ENCODE measurements at places on chromosomes 3 and 15.

- no peak for DNase-seq
Observed at GRCh38 chr3:43035801-43036365, 56.8 kb downstream of the GASK1A start.

DNA sequence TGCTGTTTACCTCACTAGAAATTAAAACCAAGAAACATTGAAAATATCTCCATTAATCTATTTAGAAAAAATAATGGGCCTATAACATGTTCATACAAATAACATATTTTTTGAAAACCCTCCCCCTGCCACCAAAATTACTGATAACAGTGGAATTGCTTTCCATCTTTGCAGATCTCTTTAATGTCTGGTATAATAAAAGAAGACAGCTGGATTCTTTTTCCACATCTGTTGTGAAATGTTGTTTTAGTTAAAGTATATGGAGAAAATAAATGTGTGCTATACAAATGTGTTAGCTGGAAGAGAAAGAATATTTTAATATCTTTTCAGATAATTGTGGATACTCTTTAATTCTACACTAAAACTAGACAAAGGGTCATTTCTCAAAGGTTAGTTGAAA lies 251.0 kb upstream of the GOLGA6L4 start:
- DNase-seq = no peak

DNA sequence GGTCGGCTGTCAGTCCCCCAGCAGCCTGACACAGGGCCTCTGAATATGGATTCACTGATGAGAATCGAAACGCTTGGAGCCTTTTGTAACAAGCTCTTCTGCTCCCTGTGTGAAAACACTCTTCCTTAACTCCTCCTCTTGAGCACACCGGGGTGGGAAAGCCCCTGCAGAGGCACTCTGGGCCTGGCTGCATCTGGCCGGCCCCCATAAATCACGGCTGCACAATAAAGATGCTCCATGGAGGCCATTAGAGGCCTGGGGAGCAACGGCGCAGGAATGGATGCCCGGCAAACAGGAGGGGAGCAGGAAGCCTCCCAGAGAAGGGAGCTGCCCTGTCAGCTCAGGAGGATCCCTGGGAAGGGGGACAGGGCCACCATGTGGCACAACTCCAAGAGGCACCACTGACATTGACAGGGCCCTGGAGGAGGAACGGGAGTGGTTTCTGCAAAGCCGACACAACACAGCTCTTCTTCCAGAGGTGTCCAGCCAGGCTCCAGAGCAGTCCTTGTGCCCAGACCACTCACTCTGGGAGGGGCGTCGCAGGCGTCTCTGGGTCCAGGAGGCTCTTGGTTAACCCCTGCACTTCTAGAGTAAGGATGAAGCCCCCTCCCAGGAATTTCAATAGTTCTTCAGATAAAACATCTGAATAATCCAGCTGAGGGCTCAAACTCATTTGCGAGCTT lies 509.3 kb upstream of the PPP2R3A start:
- no peak for DNase-seq

GRCh38 chr3:38455639-38456430 lies 2.1 kb downstream of the ACVR2B start:
- no peak for DNase-seq

DNA sequence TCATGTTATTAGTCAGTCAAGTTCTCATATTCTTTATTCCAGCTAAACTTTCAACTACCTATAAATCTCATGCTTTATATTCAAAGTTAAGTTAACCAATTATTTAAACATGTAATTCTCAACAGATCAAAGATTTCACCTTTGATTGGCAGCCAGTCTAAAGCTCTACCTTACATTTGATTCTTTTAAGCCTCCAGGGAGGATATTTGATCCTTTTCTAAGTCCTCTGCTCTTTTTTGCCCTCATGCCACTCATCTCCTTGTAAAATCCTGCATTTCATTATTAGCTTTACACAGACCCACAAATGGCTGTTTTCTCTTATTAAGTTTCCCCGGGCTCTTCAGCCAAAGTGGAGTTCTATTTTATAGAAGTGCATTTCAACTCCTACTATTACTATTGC lies 134.1 kb downstream of the NLGN1 start:
- DNase-seq = no peak

DNA sequence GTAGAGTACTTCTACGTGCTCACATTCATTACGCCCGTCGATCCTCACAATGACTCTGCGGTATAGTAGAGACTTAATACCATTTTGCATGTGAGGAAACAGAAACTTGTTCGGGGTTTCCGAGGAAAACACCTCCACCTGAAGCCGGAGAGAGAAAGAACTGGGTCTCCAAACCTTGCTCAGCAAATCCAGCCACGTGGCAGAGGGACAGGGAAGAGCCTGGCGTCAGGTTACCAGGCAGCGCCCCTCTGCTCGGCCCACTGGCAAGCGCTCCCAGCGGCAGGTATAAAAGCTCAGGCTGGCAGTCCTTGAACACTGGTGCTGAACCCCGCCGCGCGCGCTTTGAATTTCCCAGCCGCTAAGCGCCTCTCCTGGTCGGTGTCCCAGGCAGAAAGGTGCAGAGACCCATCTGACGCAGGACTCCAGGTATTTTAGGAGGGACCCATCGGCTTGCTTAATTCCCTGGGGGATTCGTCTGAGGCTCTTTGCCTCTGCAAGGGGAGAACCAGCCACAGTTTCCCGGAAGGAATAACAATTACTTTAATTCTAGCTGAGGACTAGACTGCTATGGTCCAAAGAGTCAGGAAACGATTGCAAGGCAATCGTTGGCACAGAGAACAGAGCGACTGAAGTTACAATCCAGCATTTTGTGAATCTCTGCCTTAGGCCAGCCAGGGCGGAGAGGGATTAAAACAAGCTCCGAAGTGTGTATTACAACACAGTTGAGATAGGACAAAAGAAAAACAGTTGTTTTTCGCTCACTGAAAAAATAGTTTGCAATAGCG lies at the start of gene C2CD4A:
TSS of gene C2CD4A (plus strand) at position 315 of the 785 bp plus-strand sequence. CDS start 637 bp downstream, outside the sequence.
- peak; percentile 57 for DNase-seq

GRCh38 chr3:9916734-9917680 lies at the start of gene IL17RC:
Gene IL17RC, plus strand, starts transcription at chr3:9917098. Its CDS starts 218 bp downstream, at chr3:9917316.
- peak; percentile 37 for DNase-seq

DNA sequence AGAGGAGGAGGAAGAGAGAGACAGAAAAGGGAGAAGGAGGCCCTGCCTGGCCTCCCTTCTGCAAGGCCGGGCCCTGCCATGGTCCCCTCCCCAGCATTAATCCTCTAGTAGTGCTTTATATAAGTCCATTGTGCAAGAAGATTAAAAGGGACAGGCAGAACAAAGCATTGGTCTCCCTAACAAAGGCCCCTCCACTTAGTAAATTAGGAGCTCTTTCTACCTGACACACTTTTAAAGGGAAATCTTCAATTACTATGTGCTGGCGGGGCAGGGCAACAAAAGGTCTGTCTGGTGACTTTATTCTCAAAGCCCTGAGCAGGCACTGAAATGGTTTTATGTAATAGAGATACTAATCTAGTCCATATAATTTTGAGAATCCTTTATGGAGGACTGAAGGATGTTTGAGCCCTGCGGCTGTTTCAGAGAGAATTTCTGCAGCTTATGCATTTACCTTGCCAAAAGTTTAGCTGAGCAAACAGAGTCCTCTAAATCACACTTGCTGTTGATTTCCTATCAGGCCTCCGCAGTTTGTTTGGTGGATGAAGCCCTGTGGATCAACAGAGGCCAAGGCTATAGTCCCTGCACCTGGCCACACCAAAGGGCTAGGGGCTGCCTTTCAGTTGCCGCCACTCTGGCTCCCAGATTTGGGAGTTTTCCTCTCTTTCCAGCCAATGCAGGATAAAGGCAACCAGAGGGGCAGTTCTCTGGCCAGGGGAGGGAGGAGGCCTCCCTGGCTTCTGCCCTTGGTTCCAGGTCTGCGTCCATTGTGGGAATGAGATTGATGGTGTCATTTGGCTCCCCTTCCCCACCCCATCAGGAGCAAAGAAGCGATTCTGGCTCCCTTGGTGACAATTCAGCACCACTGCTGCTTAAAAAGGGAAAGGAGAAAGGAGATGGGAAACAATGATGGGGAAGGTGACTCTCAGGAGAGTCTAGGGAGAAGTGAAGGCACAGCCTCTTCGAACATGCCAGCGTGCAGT lies 148.0 kb downstream of the MEGF11 start:
- no peak for DNase-seq

DNA sequence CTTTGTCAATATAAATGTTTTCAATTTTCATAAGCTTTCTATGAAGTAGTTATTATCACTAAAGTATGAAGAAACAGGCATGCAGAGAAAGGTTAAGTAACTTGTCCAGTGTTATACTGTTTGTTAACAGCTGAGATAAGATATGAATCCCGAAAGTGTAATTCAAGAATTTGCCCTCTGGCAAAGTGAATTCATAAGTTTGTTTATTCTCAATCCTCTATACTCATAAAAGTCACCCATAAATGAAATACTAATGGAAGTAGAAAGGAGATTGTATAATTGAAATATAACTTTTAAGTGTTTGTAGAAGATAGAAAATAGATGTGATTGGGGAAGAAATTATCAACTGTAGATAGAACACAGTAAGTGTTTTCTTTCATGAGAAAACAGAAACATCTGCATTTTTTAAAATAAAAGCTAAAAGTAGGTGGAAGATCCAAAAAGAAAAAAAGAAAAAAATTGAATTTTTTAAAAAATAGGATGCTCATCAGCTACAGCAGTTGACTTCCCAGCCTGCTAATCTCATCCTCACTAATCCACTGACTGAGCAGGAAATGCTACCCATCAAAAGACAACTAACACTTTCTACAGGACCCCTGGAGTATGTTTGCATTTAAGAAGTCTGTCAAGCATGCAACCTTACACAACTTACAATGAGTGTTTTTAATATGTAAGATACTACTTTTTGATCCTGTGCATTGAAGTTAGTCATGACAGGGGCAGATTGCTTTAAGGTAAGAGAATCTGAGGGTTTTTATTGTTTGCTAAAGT lies 878.1 kb downstream of the SI start:
- no peak for DNase-seq

- no peak for DNase-seq
Observed at GRCh38 chr15:57377478-57377847, 1.2 kb downstream of the CGNL1 start.

DNA sequence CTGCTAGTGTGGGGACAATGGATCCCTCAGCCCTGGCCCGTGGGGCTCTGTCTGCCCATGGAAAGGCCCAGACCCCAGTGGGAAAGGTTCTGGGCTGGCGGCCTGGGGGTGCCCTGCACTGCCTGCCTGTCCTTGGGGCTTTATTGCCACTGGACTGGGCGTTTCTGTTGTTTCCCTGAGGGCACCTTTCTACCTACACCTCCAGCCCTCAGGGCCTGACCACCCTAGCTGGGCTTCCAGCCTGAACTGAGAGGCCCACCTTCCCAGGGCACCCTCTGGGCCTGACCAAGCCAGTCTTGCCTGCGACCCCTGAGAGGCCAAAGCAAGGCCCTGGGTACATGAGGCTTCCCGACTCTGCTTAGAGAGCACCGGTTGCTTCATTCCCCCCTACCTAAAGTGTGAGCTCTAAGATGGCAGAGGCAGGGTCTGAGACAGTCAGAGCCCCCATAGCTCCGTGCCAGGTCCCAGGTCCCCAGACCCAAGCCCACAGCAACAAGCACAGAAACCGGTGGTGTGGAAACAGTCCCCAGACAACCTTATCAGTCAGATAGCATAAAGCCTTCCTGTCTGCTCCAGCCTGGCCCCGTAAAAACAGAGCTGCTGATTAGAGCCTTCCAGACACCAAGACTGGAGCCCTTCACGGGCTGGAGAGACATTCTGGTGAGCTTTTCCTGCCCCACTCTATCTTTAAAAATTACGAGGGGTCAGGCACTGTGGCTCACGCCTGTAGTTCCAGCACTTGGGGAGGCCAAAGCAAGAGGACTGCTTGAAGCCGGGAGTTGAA lies 102.8 kb downstream of the CHSY1 start:
- DNase-seq = no peak

DNA sequence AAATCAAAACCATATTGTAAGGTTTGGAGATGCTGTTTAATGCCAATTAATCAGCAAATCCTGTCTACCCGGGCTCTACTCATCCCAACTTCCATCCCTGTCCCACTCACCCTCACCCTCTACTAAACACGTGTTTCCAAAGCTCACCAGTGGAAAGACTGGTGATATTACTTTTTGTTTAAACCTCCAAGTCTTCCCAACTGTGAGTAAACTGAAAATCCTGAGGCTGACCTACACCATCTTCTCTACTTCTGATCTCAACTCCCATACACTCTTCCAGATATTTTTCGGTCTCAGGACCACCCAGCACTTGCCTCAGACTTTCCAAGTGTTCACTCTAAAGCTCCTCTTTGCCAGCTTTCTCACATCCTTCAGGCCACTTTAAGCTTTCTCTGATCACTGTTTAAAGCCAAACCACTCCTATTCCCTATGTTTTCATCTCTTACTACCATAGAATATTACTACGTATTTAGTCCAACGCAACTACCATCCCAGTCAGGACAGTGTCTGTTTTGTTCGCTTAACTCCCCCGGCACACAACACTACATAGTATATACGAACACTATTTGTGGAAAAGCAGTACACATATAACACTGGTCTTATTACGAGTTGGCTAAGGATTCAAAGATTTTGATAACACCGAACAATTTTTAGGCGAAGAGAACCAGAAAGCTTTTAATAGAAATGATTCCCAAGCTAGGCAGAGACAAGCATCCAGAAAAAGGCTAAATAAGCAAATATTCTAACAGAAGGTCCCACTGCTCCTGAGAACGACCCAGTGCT lies 684 bp downstream of the RPL4 start:
- no peak for DNase-seq

DNA sequence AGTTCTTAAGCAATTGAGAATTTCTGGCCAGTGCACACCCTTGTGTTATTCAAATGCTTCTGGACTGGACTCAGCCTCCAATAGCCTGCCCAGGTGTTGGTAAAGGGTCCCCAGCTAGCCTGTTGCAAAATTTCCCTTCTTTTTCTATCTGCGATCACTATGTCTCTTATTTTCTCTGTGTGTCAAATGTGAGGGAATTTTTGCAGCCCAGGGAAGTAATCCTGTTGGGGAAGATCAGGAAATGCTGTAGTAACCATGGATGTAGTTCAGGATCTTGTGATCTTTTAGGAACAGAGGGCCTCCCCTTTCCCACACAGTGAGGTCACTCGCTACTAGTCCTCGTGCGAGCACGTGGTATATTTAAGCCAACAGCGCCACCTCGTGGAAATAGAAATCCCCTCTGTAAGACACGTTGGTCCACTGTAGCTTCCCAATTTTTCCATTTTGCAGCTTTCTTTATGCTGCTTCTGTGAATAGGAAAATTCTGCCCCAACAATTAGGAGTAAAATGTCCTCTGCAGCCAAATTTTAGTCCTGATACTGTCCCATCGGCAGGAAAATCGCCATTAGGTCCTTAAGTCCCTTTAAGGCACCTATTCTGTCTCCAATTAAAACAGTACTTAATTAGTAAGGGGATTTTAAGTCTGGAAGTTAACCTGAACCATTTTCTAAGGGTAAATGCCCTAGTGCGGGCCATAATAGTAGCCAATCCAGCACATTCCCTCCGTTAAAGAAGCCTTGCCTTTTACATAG lies 4.0 kb upstream of the SMCO1 start:
- DNase-seq = peak; percentile 36

- DNase-seq = no peak
Observed at GRCh38 chr15:33083232-33084081, 111.1 kb downstream of the FMN1 start.

DNA sequence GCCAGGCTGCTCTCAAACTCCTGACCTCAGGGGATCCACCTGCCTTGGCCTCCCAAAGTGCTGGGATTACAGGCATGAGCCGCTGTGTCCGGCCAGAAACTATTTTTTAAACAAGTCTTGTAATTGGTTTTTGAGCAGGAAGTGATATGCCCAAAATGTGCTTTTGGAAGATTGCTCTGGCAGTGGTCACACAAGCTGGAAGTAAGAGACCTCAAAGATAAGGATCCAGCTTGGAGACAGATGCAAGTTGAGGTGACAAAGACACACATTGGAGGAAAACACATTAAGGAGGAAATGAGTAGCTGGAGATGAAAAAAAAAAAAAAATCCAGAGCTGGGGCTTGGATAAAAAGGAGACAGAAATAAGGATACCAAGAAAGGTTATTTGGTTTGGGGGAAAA lies 6.3 kb downstream of the TM4SF18 start:
- no peak for DNase-seq
